GM13976 (cell line): ENCODE measurements at places on chromosomes 2 and 18.

DNA sequence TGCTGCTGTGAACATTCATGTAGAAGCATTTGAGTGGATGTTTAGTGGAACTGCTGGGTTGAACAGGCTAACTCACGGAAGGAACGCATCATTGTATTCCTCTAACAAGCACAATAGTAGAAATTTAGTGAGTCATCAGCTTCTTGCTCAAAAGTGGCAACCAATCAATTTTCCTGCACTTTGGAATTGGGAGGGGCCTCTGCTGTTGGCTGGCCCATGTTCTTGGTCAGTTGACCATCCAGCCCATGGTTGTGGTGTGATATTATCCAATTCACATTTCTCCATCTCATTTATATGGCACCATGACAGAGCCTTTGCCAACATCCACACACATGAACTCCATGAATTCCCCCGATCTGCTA lies 95.0 kb downstream of the TNFRSF11A start:
- no peak for DNase-seq

DNA sequence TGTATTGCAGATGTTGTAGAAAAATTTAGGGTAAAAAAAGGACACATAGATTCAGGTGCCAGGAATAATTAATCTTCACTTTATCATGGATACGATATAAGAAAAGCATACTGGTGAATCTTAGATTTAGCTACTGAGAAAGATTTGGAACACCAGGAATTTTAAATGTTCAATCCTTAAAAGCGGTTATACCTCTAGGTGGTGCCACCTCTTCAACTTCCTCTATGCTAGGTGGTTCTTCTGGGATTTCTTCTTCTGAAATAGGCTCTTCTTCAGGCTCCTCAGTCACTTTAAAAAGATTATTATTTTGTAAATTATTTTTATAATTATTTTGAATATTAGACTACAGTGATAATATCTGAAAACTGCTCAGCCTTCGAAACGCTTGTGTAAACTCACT lies 133.1 kb downstream of the TTN start:
- DNase-seq: no peak

GRCh38 chr2:26243470-26244308 lies 743 bp downstream of the HADHA start:
- peak; percentile 40 for DNase-seq

- DNase-seq: no peak
Measured at GRCh38 chr2:46519265-46519664, 39.9 kb downstream of the TMEM247 start.

DNA sequence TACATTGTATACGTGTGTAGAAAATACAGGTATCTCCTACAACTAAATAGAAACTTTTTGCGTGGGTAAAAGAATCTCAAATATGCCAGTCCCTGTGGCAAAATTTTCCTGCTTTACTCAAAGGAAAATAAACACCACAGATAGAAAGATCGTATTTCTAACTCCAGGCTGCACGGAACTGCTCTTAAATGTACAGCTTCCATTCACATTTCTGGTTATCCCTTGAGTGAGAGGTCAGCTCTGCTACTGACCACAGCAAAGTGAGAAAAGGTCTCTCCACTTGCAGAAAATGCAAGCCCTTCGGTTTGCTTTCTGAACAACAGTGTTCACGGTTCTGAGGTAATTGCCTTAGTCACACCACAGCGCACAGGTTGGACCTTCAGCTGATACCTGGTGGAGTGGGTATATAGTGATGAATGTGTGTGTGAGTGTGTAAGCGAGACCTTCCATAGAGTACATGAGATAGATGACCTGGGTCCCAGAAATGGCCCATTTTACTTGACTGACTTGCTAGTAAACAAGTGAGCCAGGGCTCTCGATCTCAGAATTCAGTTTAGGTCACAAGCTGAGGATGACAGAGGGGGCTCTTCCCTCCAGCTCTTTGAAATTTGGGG lies 52.1 kb downstream of the ALPK2 start:
- no peak for DNase-seq

- DNase-seq: no peak
Measured at GRCh38 chr2:201978986-201979385, 54.7 kb upstream of the FZD7 start.

- no peak for DNase-seq
Measured at GRCh38 chr2:46876741-46877384, 38.7 kb downstream of the MCFD2 start.

DNA sequence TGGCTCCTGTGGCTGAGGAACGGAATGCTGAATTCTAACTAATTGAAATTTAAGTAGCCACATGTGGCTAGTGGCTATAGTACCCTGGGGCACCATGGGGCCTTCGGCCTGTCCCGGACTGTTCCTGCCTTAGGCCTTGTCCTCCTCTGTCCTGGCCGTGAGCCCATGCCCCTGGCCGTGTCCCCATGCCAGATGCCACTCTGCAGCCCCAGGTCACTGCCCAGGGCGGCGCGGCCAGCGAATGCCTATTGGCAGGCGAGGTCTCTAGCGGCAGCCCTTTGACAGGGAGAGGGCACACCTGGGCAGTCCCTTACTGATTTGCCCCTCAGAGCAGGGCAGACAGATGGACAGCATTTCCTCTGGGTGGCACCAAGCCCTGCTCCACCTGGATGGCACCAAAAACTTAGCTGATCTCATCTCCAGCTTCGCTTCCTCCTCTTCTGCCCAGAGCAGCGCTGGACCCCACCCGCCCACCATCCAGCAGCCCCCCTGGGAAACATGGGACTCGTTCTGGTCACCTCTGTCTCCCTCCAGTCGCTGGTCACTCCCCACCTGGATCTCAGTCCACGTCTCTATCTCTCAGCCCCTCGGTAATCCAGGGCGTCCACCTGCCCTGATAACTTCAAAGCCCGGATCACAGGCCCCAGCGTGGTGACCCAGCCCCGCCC lies 1.1 kb upstream of the DGKD start:
- DNase-seq: no peak

GRCh38 chr2:189937691-189938090 lies 124.8 kb downstream of the MSTN start:
- DNase-seq: no peak

GRCh38 chr2:112622528-112622849 lies 23.2 kb upstream of the SLC20A1 start:
- no peak for DNase-seq

DNA sequence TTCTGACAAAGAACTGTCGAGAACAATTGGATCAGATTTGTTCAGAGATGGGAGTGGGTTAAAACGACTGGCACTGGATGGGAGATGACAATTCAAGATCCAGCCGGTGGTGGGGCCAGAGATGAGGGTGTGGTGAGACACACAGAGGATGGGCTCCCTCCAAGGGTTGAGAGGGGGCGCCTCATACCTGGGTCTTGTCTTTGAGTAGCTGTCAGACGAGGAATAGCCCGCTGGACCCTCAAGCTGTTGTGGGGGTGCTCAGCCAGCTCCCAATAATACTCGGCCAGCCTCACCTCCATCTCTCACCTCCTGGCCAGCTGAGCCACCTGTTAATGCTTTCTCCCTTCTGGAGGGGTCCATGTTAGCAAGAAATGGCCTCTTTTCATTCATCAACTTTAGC lies 14.0 kb downstream of the INPP5D start:
- no peak for DNase-seq

GRCh38 chr2:8578335-8579244 lies 103.3 kb upstream of the ID2 start:
- DNase-seq: no peak

- DNase-seq: no peak
Measured at GRCh38 chr2:151192681-151193080, 69.0 kb downstream of the RBM43 start.

DNA sequence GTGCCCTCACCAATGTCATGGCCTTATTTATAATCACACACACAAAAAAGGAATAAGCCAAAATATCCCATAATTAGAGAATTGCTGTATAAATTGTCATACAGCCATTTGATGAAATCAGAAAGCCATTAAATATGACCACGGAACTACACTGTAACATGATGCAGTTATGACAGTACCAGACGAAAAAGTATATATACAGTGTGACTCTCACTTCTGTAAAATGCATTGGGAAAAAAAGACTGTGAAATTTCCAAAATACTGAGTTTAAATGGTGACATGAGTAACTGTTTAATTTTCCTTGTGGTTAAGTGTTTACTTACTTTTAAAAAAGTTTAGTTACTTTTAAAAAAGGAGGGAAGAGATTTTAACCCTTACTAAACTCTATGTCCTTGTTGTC lies 25.4 kb downstream of the UXS1 start:
- no peak for DNase-seq

GRCh38 chr2:217729421-217730053 lies 273.3 kb downstream of the TNS1 start:
- DNase-seq: no peak

DNA sequence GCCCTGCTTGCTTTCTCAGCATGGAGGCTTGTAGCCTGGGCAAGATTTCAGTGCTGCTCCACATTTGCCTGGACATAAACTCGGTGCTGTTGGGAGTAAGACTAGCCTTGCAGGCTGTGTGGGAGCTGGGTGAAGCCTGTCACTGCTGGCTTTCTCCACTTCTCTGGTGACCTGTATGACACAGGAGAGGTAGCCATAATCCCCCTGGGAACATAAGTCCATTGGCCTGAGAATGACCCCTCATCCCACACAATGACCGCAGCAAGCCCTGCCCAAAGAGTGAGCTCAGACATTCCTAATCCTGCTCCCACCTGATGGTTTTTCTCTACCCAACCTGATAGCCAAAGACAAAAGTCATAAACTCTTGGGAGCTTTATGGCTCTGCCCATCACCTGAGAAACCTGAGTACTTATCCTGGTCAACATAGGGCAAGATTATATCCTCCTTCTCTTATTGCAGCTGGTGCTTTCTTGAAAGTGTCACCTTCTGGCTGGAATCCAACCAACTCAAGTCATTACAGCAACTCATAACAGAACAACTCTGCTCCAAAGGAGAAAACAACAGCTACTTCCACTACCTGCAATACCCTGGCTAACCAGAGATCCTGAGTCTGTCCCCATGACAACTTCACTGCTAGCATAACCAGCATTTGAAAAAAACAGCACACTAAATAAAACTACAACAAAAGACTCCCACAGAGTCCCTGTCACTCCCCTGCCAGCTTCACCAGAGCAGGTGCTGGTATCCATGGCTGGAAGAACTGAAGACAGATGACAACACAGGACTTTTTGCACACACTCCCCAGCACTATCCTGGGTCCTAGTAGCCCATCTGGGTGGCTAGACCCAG lies 834.4 kb upstream of the DDX18 start:
- no peak for DNase-seq

DNA sequence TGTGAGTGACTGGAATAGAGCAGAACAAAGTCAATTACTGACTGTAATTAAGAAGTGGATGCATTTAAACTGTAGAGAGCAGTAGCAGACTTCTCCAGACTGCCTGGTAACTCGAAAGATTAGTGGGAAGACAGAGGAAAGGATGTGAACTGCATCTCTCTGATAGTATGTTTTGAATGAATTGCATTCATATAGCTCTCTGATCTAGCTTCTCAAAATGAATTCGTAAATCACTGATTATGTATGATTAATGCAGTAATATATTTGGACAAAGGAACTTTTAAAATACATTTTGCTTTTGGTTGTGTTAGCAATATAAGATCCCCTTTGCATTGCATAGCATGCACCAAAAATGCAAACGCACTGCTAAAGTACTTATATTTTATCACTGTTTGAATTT lies 304.0 kb downstream of the ARHGAP15 start:
- no peak for DNase-seq

GRCh38 chr18:49727816-49728215 lies 85.5 kb downstream of the ACAA2 start:
- DNase-seq: no peak

DNA sequence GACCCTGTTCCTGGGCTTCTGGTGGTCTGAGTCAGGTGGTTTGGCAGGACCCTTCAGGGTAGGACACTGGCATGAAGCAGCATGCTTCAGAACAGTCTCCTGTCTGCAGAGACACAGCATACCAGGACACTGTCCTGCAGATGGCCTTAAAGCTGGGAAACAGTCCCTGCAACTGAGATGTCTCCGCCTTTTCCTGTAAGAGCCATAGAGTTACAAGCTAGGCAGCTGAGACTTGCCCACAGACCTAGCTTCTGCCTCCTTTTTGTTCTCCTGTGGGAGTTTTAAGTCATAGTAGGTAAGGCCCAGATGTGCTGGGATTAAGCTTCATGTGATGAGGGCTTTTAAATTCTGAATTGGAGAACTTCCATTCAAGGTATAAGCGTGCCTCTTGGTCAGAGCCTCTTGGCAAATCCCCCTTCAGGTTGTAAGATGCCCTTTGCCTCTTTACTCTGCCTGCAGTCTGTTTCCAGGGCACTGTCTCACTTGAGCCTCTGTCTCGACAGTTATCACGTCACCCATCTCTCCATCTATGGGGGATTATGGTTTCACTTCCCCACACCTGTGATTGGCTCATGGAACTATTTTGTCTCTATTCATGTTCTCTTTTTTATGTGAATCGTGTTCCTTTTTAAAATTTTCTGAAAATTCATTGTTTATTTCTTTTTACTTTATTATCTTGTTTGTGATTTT lies 51.8 kb downstream of the COA5 start:
- peak; percentile 79 for DNase-seq

DNA sequence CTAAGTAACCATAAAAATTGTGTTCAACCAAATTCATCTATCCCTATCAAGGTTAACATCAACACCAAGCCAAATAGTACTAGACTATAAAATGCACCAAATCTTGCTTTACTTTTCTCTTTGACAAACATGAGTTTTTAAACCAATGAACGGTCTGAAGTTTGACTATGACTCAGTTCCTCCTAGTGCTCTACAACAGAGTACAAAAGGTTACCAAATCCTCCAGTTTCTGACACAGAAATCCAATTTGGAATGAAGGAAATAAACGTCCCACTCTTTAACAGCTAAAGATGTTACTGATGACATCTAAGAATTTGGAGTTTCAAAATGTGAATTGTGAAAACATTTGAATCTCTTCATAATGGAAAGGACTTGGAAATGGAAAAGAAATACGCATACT lies 11.8 kb upstream of the ACVR1 start:
- no peak for DNase-seq

DNA sequence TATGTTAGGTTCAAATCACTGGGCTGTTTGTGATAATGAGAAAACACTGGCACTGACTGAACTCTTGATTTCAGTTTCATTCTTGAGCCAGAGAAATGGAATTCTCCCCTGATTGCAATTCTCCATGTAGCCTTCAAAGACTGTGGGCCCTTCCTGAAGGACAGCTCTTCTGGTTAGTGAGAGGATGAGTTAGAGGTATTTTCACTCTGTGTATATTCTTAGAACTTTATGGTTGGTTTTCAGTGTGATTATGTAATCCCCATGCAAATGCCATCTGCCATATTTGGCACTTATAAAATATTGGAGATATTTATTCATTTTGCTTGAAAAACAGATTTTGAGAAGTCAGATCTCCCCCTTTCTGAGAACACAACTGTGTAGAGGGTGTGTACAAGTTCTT lies 323.7 kb downstream of the SLC4A3 start:
- DNase-seq: no peak

DNA sequence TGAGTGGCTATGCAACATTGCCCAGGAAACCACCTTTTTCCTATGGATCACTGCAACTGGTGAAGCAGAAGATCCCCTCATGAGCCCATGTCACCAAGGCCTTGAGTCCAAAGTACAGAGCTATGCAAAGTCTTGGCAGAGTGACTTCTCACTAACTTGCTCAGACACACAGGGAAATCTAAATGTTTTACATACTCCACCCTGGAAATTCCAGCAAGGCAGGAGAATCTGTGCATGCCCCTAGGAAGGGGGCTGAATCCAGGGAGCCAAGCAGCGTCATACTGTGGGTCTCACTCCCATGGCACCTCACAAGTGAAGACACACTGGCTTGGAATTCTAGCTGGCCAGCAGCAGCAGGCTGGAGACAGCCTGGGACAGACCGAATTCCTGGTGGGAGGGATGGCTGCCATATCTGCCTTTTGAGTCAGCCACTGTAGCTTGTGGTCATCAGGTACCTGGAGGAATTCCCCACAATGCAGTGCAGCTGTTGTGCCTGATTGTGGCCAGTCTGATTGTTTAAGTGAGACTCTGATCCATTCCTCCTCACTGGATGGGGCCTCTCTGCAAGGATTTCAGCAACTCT lies 1817.4 kb downstream of the SUCLG1 start:
- no peak for DNase-seq
